Thoracic aorta (tissue), 2 donors: ENCODE measurements at places on chromosomes 1 and 21. TPM values are rescaled to one million over a fixed set of nuclear protein-coding genes. Genes with fewer than 3 reads are reported as not detected.

GRCh38 chr21:34836103-34836932 lies 167.5 kb downstream of the CLIC6 start:
- peak; percentile 34 for DNase-seq
- no peak overlapping the region for H3K4me3 ChIP-seq
- H3K36me3 ChIP-seq, result no peaks in the 10 kb centered on the region
- no peaks in the 10 kb centered on the region for H3K27me3 ChIP-seq

- H3K27me3 ChIP-seq, result no peaks in the 10 kb centered on the region
- H3K27ac ChIP-seq, result no peak overlapping the region
- H3K4me1 ChIP-seq, result no peaks in the 10 kb centered on the region
- no peak for DNase-seq
Measured at GRCh38 chr1:167207940-167208623, 12.6 kb upstream of the POU2F1 start.

GRCh38 chr1:180204231-180204630 lies 25.8 kb upstream of the LHX4 start:
- no peaks in the 10 kb centered on the region for H3K36me3 ChIP-seq
- DNase-seq, result no peak
- no peak overlapping the region for H3K27ac ChIP-seq
- no peaks in the 10 kb centered on the region for H3K4me1 ChIP-seq
- no peaks in the 10 kb centered on the region for H3K27me3 ChIP-seq

GRCh38 chr1:171355727-171356126 lies 41.7 kb downstream of the FMO4 start:
- H3K4me3 ChIP-seq, result no peak overlapping the region
- H3K36me3 ChIP-seq, result no peaks in the 10 kb centered on the region

Gene HMCN1
- 191 TPM for total RNA-seq

DNA sequence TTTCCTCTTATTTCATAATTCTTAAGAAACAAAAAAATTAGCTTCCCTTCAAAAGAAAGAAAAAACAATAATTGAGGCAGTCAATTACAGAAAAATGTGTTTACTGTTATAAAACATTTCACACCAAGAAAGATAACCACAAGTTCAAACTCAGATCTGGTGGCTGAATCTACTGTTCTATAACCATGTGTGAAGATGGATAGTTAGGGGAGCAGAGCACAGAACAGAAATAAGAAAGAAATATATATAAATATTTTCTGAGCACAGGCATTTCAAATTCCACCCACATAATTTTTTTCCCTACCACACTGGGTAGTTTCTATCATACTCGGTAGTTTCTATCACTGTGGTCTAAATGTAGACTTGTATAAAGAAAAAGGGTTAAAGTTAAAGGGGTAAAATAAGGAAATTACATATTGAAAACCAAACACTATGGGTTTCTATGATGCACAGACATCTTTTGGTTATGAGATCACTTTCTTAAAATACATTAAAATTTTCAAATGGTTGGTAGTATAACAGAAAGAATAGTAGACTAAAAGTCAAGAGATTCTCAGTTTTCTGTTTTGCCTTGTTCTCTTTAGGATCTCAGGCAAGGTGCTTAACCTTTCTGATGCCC lies 10.8 kb downstream of the LYST start:
- H3K27ac ChIP-seq, result no peak overlapping the region
- peaks cover 10% of the 10 kb centered on the region for H3K4me1 ChIP-seq
- H3K36me3 ChIP-seq, result no peaks in the 10 kb centered on the region

- H3K36me3 ChIP-seq, result no peaks in the 10 kb centered on the region
- H3K27me3 ChIP-seq, result no peaks in the 10 kb centered on the region
Measured at GRCh38 chr1:4937876-4938534, 283.6 kb downstream of the AJAP1 start.

- H3K27ac ChIP-seq, result no peak overlapping the region
- H3K4me3 ChIP-seq, result no peak overlapping the region
- peaks cover 45% of the 10 kb centered on the region for H3K36me3 ChIP-seq
- no peaks in the 10 kb centered on the region for H3K4me1 ChIP-seq
Measured at GRCh38 chr21:45178070-45178608, 103.8 kb downstream of the ADARB1 start.

Gene NUDT17
- total RNA-seq, result 19.1 TPM

- H3K27me3 ChIP-seq, result no peaks in the 10 kb centered on the region
- no peak for DNase-seq
- H3K27ac ChIP-seq, result no peak overlapping the region
- H3K36me3 ChIP-seq, result no peaks in the 10 kb centered on the region
- H3K4me3 ChIP-seq, result no peak overlapping the region
- H3K4me1 ChIP-seq, result peaks cover 7% of the 10 kb centered on the region
Measured at GRCh38 chr1:160837558-160838205, 25.0 kb downstream of the CD244 start.

- no peak overlapping the region for H3K27ac ChIP-seq
- DNase-seq, result no peak
- H3K27me3 ChIP-seq, result no peaks in the 10 kb centered on the region
- H3K4me3 ChIP-seq, result no peak overlapping the region
Measured at GRCh38 chr21:26743524-26743923, 101.7 kb downstream of the ADAMTS1 start.

Gene UBE2Q1
- 28.4 TPM for total RNA-seq

DNA sequence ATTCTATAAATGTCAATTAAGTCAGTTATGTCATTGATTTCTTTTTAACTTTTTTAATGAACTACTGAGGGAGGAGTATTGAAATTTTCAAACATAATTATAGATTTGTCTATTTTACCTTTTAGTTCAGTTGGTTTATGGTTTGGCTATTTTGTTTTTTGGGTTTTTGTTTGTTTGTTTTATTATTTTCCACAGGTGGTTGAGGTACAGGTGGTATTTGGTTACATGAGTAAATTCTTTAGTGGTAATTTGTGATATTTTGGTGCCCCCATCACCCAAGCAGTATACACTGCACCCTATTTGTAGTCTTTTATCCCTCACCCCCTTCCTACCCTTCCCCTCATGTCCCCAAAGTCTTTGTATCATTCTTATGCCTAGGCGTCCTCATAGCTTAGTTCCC lies 9.5 kb downstream of the TDRD5 start:
- no peak overlapping the region for H3K4me3 ChIP-seq
- H3K27me3 ChIP-seq, result no peaks in the 10 kb centered on the region
- no peak for DNase-seq
- H3K4me1 ChIP-seq, result no peaks in the 10 kb centered on the region
- no peaks in the 10 kb centered on the region for H3K36me3 ChIP-seq
- H3K27ac ChIP-seq, result no peak overlapping the region

Gene MAP1LC3C
- 2.3 TPM for total RNA-seq

- no peak for DNase-seq
- H3K36me3 ChIP-seq, result no peaks in the 10 kb centered on the region
- no peak overlapping the region for H3K27ac ChIP-seq
- no peak overlapping the region for H3K4me3 ChIP-seq
- H3K4me1 ChIP-seq, result no peaks in the 10 kb centered on the region
Measured at GRCh38 chr1:12075195-12076114, 12.4 kb downstream of the TNFRSF8 start.

- H3K36me3 ChIP-seq, result no peaks in the 10 kb centered on the region
- no peak overlapping the region for H3K4me3 ChIP-seq
- peaks cover 9% of the 10 kb centered on the region for H3K4me1 ChIP-seq
Measured at GRCh38 chr1:171421413-171422020, 63.8 kb upstream of the PRRC2C start.

GRCh38 chr1:17118268-17118667 lies 983 bp downstream of the PADI2 start:
- peaks cover 14% of the 10 kb centered on the region for H3K4me1 ChIP-seq
- no peak for DNase-seq
- H3K4me3 ChIP-seq, result peak overlapping the region; percentile 66
- no peak overlapping the region for H3K27ac ChIP-seq
- peaks cover 5% of the 10 kb centered on the region for H3K27me3 ChIP-seq

DNA sequence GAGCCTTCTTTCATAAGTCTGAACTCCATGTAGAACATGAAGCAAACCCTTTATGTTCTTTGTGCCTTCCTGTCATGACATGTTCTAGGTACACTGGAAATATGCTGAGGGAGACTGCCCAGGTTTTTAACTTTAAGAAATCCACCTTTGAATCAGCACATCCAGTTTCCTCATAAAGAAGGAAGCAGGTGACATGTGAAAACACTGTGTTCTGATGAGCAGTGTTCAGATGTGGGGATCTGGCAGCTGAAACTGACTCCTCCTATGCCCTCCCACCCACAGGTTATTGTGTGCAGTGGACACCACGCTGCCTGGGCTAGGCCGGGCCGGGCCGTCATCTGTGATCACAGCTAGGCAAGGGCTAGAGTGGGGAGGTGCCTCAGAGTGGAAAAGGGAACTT lies 51.1 kb downstream of the CNN3 start:
- H3K27me3 ChIP-seq, result no peaks in the 10 kb centered on the region
- no peaks in the 10 kb centered on the region for H3K4me1 ChIP-seq
- no peak for DNase-seq
- H3K36me3 ChIP-seq, result no peaks in the 10 kb centered on the region
- H3K4me3 ChIP-seq, result no peak overlapping the region
- no peak overlapping the region for H3K27ac ChIP-seq

- H3K27me3 ChIP-seq, result no peaks in the 10 kb centered on the region
- no peak for DNase-seq
- no peak overlapping the region for H3K27ac ChIP-seq
- no peaks in the 10 kb centered on the region for H3K36me3 ChIP-seq
- no peak overlapping the region for H3K4me3 ChIP-seq
- H3K4me1 ChIP-seq, result no peaks in the 10 kb centered on the region
Measured at GRCh38 chr1:233065685-233066084, 115.3 kb downstream of the NTPCR start.

Gene CTBS
- 28.3 TPM for total RNA-seq
